CD4-positive, alpha-beta T cell (primary cell): ENCODE measurements at places on chromosomes 7 and 10. TPM values are rescaled to one million over a fixed set of nuclear protein-coding genes. Genes with fewer than 3 reads are reported as not detected.

Gene BMI1
- total RNA-seq: 65.4 TPM

Gene AVL9
- total RNA-seq: 25.4 TPM

Gene PLXDC2
- total RNA-seq: 0.41 TPM

Gene ZNF239
- 0.63 TPM for total RNA-seq

Gene SAMD9L
- 8.5 TPM for total RNA-seq

Gene CYP2C19
- not detected for total RNA-seq

Gene FEZF1
- total RNA-seq: not detected

Gene ZC3HAV1L
- 0.44 TPM for total RNA-seq

Gene CPA4
- total RNA-seq: not detected

Gene ELFN1
- not detected for total RNA-seq

Gene SMO
- not detected for total RNA-seq

Gene GJD4
- total RNA-seq: not detected
